ENCODE measurements at places on chromosomes 2 and 18.

GRCh38 chr2:170368370-170368769 lies 190.4 kb downstream of the MYO3B start:
- no peak for DNase-seq

DNA sequence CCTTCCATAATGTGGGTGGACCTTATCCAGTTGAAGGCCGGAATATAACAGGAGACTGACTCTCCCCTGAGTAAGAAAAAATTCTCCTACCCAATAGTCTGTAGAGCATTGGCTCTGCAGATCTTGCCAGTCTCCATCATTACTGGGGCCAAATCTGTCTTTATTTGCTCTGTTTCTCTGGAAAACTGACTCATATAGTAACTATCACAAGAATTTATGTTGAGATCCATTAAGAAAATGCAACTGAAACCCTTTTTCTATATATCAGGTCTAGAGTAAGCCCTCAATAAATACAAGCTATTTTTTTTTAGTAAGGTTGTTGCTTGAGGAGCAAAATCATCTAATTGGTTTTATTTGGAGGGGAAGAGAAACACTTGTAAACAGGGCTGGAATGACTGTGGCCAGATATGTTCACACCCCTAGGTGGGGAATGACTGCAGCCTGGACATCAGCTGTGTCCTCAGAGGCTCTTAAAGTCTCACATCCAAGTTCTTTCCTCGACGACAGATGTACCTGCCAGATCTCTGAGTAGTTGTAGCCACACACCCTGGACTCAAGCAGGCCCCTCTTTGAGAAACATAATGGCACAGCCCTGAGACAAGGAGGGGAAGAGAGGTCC lies 339.7 kb downstream of the TNS1 start:
- peak; percentile 70 for DNase-seq

DNA sequence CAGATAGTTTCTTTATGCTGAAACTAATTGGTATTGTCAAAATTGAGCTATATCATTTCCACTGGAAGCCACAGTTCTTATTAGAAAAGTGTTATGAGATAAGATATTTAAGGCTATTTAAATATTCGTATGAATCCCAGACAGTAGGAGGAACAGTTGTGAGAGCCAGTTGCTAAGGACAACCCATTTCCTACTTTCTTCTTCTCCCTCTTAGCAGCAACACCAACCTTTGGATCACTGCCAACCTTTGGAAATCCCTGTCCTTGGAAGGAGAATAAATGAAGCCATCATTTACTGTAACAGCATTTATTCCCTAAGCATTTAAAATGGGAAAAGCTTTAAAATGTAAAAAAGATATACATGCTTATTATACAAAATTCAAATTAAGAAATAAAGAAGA lies 85.8 kb downstream of the PLCL1 start:
- no peak for DNase-seq

DNA sequence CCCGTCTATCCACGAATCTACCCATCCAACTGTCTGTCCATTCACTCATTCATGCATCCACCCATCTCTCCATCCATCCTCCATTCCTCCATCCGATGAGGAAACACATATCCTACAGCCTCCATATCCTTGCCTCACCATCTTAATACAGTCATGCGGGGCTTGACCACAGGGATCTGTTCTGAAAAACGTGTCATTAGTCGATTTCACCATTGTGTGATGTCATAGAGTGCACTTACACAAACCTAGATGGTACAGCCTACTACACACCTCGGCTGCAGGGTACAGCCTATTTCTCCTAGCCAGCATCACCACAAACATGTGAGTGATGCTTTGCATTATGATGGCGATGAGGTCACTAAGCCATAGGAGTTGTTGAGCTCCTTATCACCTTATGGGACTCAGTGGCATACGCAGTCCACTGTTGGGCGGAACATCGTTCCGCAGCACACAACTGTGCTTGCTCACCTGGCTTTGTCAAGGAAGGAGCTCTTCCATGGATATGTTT lies 1.9 kb upstream of the NT5DC4 start:
- DNase-seq = no peak

DNA sequence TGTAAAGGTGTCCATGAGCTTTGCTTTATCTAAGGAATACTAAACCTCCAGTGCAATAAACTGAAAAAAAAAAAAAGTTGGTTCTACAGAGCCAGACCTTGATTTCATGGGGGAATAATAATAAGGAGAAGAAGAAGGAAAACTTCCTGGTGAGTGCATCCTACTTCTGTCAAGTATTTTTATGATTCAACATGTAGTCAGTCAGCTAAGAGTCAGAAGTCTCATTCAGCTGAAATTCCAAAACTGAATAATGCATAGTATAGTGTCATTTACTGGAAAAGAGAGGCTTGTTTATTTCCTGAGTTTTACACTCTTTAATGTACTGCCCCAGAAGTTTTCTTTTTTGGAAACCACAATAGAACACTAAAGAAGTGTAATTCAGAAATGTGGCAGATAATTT lies 77.8 kb upstream of the TACR1 start:
- peak; percentile 58 for DNase-seq

DNA sequence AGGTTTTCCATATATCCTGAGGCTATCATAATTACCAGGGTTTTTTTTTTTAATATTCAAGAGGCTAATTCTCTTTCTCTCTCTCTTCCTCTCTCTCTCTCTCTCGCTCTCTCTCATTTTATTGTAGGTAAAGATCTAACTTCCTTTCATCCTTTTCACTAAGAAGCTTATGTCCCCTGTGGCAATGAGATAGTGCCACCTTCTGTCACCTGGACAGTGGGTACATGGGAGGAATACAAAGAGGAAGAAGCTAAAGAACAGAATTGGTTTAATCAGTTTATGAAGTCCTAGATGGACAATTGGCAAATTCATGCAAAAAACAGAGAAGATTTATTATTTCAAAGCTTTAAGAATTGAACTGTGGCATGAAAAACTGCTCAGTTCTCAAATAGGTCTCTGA lies 1582.3 kb upstream of the TMEFF2 start:
- DNase-seq = no peak

- no peak for DNase-seq
Measured at GRCh38 chr18:35716169-35716831, 134.8 kb downstream of the GALNT1 start.

DNA sequence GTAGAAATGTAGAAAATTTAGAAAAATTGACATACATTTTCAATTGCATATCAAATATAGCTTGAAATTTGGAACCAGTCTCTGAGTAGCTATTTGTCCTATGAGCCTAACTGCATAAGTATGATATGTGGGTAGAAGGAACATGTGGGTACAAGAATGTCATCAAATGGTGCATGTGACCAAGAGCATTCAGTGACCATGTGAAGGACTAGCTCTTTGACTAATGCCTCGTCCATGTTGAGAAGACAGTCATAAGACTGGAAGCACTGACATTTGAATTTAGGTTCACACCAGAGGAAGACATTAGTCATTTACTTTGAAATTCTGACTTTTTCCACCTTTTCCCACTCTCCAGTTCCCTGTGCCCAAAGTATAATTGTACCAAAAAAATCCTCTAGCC lies 12.6 kb downstream of the MRPL44 start:
- no peak for DNase-seq

DNA sequence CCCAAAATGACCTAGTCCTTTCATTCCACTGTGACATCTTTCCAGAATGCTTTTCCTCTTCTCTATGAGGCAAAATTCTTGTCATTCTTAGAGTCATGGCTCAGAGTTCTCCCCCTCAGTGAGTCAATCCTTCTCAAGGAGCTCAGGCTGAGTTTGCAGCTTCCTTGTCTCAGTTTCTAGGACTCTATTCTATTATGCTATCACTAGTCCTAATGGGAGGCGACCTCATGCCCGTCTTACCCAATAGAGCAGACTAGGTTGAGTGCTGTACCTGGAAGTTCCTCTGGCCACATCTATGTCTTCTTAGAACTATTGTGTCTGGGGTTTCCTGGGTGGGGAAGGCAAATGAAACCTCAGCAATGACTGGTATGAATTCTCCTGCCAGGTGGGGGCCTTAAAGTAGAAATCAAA lies 51.5 kb downstream of the HAUS1 start:
- DNase-seq = peak; percentile 96

- no peak for DNase-seq
Measured at GRCh38 chr2:16625201-16625729, 40.4 kb downstream of the CYRIA start.

GRCh38 chr2:67515056-67515455 lies 117.9 kb downstream of the ETAA1 start:
- DNase-seq = no peak

DNA sequence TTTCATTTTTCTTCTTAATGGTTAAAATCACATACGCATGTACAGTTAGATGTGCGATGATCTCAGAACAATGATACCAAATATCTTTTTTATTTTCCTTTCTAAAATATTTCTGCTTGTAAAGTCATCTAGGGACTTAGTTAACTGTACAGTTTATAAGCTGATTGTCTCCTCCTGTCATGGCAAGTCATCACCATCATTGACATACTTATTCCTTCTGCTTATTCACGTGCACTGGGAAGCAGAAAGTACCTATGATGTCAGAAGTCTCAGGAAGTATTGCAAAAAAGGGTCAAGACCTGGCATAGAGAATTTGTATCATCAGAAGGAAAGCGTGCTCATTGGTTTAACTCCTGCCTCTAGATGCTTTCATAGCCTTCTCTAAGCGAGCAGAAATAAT lies 154.2 kb downstream of the DSC3 start:
- no peak for DNase-seq
